ENCODE measurements at places on chromosomes 6 and 20.

- H3K4me3 ChIP-seq: no peak overlapping the region
- H3K4me1 ChIP-seq: no peaks in the 10 kb centered on the region
- no peaks in the 10 kb centered on the region for H3K36me3 ChIP-seq
- no peak overlapping the region for H3K27ac ChIP-seq
Observed at GRCh38 chr20:59441860-59442810, 141.7 kb downstream of the EDN3 start.

- H3K4me3 ChIP-seq: no peak overlapping the region
- DNase-seq: no peak
- no peak overlapping the region for H3K27ac ChIP-seq
- H3K4me1 ChIP-seq: no peaks in the 10 kb centered on the region
Observed at GRCh38 chr6:149138699-149139294, 178.7 kb upstream of the TAB2 start.

GRCh38 chr20:54062812-54063280, 7.5 kb downstream of the BCAS1 start:
- H3K4me1 ChIP-seq: no peaks in the 10 kb centered on the region
- no peak overlapping the region for H3K4me3 ChIP-seq

GRCh38 chr20:38664284-38664683, 60.0 kb upstream of the SLC32A1 start:
- H3K27ac ChIP-seq: no peak overlapping the region
- H3K27me3 ChIP-seq: peaks cover 24% of the 10 kb centered on the region
- no peak overlapping the region for H3K4me3 ChIP-seq
- DNase-seq: no peak
- no peaks in the 10 kb centered on the region for H3K36me3 ChIP-seq
- no peaks in the 10 kb centered on the region for H3K4me1 ChIP-seq

- peak overlapping the region; percentile 66 for H3K27ac ChIP-seq
- H3K4me3 ChIP-seq: peak overlapping the region; percentile 49
- no peaks in the 10 kb centered on the region for H3K4me1 ChIP-seq
- H3K27me3 ChIP-seq: no peaks in the 10 kb centered on the region
- H3K36me3 ChIP-seq: no peaks in the 10 kb centered on the region
- peak; percentile 93 for DNase-seq
Observed at GRCh38 chr6:26532699-26533531, 5.3 kb upstream of the HMGN4 start.

GRCh38 chr6:52024451-52025068, 62.9 kb downstream of the PKHD1 start:
- H3K27ac ChIP-seq: no peak overlapping the region
- no peak overlapping the region for H3K4me3 ChIP-seq
- no peaks in the 10 kb centered on the region for H3K27me3 ChIP-seq
- DNase-seq: no peak
- no peaks in the 10 kb centered on the region for H3K36me3 ChIP-seq

GRCh38 chr6:153831350-153832078, 207.5 kb upstream of the OPRM1 start:
- H3K36me3 ChIP-seq: no peaks in the 10 kb centered on the region
- H3K27ac ChIP-seq: no peak overlapping the region

GRCh38 chr6:22372922-22373321, 76.1 kb upstream of the PRL start:
- H3K4me1 ChIP-seq: no peaks in the 10 kb centered on the region
- H3K36me3 ChIP-seq: no peaks in the 10 kb centered on the region
- no peak for DNase-seq
- no peak overlapping the region for H3K4me3 ChIP-seq
- no peaks in the 10 kb centered on the region for H3K27me3 ChIP-seq

DNA sequence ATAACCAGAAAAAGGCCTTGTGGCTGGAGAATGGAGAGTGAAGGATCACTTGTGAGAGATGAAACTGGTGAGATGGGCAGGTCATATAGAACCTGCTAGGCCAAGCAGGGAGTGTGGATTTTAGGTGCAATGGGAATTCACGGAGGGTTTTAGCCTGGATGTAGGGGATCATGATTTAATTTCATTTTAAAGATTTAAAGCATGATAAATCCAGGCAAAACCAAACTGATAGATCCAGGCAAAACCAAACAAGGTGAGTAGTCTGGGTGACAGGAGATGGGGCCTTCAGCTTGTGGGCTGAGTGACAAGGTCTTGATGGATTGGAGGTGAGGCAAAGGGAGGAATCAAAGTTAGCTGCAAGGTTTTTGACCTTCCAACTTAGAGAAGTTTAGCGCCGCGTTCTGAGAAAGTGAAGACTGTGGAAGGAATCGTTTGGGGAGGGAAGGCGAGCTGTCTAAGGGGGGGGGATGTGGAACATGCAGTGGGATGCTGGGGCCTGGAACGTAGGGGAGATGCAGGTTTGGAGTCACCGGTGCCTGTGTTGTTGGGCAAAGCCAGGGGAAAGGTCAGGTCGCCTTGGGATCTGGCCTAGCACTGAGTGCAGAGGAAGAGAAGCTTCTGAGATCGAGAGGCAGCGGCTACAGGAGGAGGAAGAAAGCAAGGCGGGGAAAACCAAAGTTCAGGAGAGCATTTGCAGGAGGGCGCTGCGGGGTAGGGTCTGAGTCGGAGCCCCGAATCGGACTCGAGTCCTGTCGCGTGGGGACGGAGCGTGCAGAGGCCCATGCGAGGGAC, 1.3 kb upstream of the PLCG1 start:
- peak overlapping the region; percentile 94 for H3K27ac ChIP-seq
- H3K36me3 ChIP-seq: no peaks in the 10 kb centered on the region
- H3K27me3 ChIP-seq: no peaks in the 10 kb centered on the region
- H3K4me1 ChIP-seq: peaks cover 12% of the 10 kb centered on the region
- H3K4me3 ChIP-seq: peak overlapping the region; percentile 91
- no peak for DNase-seq

DNA sequence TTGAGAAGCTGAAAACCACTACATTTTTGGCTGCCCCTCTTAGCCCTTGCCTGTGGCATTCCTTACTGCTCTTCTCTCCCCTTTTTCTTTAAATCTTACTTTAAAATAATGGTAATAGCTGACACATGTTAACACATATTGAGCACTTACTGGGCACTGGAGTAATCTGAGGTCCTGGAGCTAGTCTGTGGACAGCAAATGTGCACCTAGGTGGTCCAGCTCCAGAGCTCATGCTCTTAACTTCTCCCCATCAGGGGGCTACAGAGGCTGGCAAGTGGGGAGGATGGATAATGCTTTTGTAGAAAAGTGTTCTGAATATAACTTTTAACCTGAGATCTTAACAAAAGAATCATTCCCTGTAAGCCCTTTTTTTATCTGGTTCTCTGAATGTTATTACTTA, 74.8 kb downstream of the ADGRB3 start:
- H3K27me3 ChIP-seq: no peaks in the 10 kb centered on the region
- no peaks in the 10 kb centered on the region for H3K4me1 ChIP-seq
- H3K36me3 ChIP-seq: no peaks in the 10 kb centered on the region
- DNase-seq: no peak
- no peak overlapping the region for H3K27ac ChIP-seq

DNA sequence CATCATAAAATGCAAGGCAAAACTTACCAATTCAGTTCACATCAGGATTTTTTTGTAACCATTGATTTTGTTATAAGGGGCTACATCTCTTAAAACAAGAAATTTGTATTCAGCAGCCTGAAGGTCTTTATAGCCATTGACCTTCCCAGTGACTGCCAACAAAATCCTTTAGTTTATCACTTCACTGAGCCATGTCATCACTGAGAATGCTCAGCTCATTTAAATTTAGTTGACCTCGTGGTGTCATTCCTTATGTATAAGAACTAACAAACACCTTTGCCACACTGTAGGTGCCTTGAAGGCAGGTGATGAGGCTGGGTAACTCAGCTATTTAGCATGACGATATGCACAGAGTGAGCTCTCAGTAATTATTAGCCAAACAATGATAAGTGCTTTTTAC, 77.7 kb downstream of the GRM1 start:
- H3K4me1 ChIP-seq: no peaks in the 10 kb centered on the region
- H3K4me3 ChIP-seq: no peak overlapping the region
- no peak overlapping the region for H3K27ac ChIP-seq
- no peak for DNase-seq
- H3K36me3 ChIP-seq: no peaks in the 10 kb centered on the region

DNA sequence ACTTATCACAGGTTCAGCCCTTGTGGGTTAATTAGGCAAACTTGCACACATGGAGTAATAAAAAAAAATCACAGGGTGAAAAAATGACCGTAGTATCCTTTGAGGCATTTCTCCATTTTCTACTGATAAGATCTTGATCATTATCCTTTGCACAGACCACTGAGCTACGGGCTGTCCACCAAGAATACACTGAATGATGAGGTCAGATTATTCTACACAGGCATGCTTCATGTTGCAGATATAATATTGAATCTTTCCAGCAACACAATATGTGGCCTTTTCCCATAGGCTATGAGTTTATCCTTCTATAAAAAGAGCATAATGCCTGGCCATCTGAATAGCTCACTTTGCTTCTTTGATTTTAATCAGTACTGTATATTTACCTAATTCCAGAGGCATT, 168.9 kb downstream of the FRK start:
- H3K4me1 ChIP-seq: no peaks in the 10 kb centered on the region
- DNase-seq: no peak
- H3K27ac ChIP-seq: no peak overlapping the region
- H3K36me3 ChIP-seq: no peaks in the 10 kb centered on the region
- no peak overlapping the region for H3K4me3 ChIP-seq

DNA sequence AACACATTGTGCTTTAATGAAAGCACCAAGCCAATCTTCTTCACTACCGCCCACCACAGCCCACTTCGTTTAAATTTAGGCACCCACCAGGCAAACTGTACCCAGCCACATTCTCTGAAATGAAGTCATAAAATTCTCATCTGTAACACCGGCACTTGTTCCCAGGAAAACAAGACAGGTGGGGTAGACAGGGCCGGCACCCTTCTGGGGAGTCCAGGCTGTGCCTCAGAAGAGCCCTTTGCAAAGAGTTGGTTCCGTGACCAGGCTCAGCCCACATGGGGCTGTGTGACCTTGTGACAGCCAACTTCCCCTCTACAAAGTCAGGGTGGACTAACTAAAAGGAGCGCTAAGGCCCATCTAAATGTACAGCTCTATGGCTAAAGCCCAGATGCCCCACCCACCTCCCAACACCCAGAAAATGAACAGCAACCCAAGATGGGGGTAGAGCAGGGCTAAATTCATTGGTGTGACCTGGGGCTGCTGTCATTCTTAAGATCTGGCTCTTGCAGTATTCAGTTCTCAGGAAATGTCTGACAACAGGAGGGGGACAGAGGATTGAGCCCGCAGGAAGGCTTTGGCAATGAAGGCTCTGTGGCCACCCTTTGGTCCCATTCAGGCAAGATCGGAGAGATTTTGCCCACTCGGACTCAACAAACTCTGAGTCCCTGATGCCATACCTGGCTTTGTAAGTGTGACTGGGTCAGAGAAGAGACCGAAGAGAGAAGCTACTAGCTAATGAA, 56.7 kb downstream of the TRERF1 start:
- H3K27me3 ChIP-seq: no peaks in the 10 kb centered on the region
- H3K36me3 ChIP-seq: no peaks in the 10 kb centered on the region
- no peaks in the 10 kb centered on the region for H3K4me1 ChIP-seq
- H3K27ac ChIP-seq: no peak overlapping the region
- DNase-seq: no peak

GRCh38 chr6:94651239-94651638, 926.1 kb upstream of the MANEA start:
- no peaks in the 10 kb centered on the region for H3K27me3 ChIP-seq
- DNase-seq: no peak
- no peaks in the 10 kb centered on the region for H3K4me1 ChIP-seq
- no peak overlapping the region for H3K4me3 ChIP-seq

- H3K27me3 ChIP-seq: peaks cover 3% of the 10 kb centered on the region
- H3K27ac ChIP-seq: no peak overlapping the region
- no peaks in the 10 kb centered on the region for H3K36me3 ChIP-seq
- no peak for DNase-seq
- no peaks in the 10 kb centered on the region for H3K4me1 ChIP-seq
Observed at GRCh38 chr6:100469101-100469859, 4.6 kb upstream of the SIM1 start.

DNA sequence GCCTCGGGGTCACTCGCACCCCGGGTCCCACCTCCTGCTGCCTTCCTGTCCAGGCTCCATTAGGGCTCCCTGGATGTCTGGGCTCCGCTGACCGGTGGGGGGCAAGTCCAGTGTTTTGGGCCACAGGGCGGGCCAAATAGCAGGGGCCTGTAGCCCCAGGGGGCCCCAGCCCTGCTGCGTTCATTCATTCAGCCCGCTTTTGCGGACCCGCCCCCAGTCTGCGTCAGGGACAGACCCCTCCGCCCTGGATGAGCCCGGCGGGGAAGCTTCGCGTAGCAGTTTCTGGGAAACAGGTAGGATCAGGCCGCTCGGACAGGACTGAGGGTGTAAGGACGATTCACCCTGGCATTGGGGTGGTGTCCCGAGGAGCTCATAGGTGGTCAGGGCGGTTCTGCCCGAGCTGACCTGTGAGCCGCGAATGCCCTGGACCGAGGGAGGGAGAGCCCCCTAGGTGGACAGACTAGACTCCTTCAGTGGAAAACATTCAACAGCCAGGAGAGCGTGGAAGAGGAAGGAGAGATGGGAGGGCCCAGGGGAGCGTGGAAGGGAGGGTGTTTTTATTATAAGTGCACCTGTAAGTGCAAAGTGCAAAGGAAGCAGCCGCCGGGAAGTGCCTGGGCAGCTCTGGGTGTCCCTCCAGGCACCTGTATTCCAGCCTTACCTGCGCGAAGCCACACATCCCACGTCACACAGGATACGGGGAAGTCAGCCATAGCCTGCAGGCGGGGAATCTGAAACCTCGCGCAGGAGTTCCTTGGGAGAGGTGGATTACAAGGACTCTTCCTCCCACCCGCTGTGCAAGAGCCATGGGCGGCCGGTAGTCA, 662 bp downstream of the ENTPD6 start:
- H3K36me3 ChIP-seq: no peaks in the 10 kb centered on the region
- peak; percentile 72 for DNase-seq
- peak overlapping the region; percentile 94 for H3K4me3 ChIP-seq
- H3K4me1 ChIP-seq: no peaks in the 10 kb centered on the region
- H3K27me3 ChIP-seq: no peaks in the 10 kb centered on the region
- H3K27ac ChIP-seq: peak overlapping the region; percentile 87

DNA sequence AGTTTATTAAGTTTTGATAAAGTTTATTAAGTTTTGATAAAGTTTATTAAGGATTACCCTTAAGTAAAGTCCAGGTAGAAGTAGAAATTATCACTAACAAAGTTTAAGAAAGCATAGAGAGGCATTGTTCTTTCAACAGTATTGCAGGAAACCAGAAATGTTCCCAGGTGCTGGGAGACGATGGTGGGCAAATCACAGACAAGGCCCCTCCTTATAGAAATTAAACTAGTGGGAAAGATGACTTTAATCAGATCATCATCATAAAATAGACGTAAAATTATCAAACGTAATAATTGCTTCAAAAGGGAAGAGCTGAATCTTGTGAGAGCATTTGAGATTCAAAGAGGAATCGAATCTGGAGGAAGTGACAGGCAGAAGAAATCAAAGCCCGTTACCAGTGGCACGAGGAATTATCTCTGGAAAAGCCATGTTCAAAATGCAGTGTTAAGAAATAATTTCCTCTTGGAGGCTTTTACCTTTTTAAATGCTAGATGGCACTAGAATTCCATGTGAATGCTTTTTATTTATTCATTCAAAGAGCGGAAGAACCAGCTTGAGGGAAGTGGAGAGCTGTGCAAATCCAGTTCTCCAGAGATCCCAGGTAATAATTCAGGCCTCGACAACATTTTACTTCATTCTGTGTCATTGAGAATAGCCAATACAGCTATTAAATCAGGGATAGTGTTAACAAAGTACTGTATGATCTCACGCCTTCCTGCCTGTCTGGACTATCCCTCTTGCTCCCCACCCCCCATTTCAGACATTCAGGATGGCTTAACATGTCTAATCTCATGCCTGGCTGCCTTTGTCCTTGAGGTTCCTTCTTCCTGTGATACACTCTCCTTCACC, 1.0 kb upstream of the APMAP start:
- H3K4me3 ChIP-seq: peak overlapping the region; percentile 85
- H3K27ac ChIP-seq: peak overlapping the region; percentile 96
- peaks cover 3% of the 10 kb centered on the region for H3K4me1 ChIP-seq
- no peaks in the 10 kb centered on the region for H3K27me3 ChIP-seq

All from breast epithelium (tissue), 4 donors.